NCI-H2171 treated with DMSO at 0.1 percent for 48 hours (cell line): ENCODE measurements at places on chromosomes 5 and 9.

DNA sequence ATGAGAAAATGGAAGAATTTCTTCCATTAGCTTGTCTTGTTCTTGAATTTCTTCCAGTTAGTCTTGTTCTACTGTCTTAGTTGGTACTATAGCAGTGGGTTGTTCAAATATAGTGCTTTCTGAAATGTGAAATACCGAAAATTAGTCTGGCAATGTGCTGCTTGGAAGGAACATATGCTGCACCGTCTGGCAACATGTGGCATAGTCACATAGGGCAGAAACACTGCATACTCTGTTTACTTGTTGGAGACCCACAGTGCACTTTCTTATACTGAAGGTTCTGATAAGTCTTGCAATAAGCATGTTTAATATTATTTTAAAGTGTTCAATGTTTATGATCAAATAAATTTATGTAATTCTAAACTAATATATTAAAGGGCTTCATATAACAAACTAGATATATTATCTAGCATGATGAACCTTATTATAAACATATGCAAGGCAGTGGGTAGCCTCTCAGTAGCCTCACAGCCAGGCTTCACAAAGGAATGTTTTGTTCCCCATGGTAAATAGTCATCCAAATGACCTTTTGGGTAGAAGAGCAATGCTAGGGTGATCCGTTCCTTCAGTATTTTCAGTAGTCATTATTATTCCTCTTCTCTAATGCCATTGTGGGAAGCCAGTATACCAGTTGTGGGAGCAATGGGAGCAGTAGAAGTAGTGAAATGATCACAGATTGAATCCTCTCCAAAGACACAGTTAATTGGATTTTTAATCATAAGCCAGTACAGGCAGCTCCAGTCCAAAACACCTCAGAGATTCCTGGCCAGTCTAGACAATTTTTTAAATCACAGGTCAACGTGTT lies 1106.7 kb downstream of the DTWD2 start:
- peak; percentile 78 for DNase-seq

DNA sequence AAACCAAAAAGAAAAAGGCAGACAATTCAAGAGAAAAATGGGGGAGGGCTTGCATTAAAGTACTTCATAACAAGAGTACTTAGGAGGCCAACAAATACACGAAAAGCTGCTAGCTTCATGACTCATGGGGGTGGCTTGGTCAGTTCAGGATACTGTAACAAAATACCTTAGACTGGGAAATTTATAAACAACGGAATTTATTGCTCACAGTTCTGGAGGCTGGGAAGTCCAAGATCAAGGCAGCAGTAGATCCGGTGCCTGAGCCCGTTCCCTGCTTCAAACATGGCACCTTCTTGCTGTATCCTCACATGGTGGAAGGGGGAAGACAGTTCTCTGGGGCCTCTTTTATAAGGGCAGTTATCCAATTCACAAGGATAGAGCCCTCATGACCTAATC lies 111.4 kb downstream of the C9orf50 start:
- DNase-seq = no peak

DNA sequence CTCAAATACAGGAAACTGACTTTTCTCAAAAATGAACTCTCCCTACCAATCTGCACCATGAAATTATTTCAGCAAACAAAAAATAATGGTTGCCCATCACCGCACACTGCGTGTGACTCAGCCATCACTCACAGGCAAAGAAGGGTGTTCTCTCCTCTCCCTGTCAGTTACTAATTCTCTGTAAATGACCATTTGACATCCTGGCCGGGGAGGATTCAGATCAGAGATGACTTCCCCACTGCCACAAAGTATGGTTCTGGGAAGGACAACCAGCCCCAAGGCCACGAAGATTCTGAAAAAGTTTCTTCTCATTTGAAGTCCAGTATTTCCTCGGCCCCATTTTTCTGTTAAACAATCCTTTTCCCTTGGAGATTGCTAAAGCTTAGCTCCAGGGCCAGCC lies 199.4 kb downstream of the AUH start:
- no peak for DNase-seq

DNA sequence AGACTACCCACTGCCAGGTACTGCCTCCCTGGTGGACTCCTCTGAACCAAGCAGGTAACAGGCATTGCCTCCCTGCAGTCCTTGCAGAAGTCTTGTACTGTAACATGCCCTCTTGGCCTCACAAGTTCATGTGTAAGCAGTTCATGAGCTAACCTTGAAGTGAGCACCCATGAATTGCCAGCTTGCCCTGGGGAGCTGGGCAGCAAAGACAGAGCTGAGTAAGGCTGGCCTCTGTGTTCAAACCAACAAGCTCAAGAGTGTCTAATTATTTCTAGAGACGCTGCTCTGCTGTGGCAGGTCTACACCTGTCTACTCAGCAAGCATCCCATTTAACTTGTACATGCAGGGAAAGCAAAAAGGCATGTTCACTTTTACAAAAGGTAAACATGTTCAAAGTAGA lies 113.5 kb downstream of the FEM1C start:
- DNase-seq = no peak

- peak; percentile 79 for DNase-seq
Observed at GRCh38 chr5:19266791-19267190, 721.2 kb downstream of the CDH18 start.

DNA sequence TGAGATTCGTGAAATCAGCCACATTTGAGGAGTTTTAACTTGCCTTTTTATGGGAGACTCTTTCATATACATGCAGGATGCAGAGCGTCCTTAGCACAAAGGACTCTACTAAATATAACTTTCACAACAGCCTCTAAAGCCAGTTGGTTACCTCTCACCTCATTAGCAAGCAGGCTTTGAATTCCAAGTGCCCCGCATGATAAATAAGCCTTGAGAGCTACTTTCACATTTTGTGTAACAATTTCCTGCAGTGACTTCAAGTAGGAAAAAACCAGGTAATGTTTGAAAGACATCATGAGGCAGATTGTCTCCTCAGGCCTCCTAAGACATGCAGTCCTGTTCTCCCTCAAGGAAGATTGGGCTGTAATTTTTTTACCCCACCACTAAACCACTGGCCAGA lies 50.5 kb downstream of the RALGPS1 start:
- no peak for DNase-seq

- peak; percentile 39 for DNase-seq
Observed at GRCh38 chr9:137286975-137287383, 9.5 kb downstream of the TOR4A start.

DNA sequence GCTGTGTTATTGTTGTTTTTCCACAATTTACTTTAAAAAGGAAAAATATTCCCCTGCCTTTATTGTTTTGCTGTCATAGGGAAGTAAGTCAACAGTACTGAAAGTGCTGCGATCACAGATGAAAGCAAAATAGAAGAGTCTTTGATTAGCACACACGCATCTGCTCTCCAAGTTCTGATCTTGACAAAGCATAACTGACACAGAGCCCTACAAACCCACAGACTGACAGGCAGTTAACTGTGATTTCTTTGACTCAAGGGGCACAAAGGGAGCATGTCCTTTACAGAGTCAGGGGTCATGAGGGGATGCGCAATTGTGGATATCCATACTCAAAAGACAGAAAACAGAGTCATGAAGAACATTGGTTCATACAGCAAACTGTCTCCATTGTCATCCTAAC lies 123.7 kb downstream of the SNCAIP start:
- DNase-seq = no peak

DNA sequence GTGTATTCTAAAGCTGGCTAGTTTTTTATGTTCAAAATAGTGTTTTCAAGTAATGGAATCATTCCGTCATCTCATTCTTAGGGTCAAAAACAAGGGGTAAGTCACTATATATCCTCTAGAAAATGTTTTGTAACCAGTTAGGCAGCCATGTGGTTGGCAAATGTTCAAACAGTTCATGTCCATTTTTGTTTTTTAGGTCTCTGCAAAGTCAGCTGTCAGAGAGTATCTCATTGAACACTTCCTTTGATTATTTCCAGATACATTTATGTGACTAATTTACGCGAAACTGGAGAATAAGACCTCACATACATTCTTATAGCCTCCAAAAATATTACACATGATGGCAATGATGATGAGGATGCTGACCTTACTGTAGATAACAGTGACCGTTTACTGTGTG lies 50.4 kb downstream of the TRIO start:
- no peak for DNase-seq

- no peak for DNase-seq
Observed at GRCh38 chr5:177557041-177557647, 2.8 kb upstream of the FAM193B start.

GRCh38 chr9:35680331-35681105 lies 6.8 kb downstream of the CA9 start:
- DNase-seq = no peak

GRCh38 chr5:138936225-138936967 lies 61.3 kb upstream of the LRRTM2 start:
- no peak for DNase-seq

GRCh38 chr5:159330131-159330800 lies at the start of gene IL12B:
IL12B (minus strand) TSS chr5:159330487; CDS start chr5:159326782, 3,705 bp downstream.
- no peak for DNase-seq

DNA sequence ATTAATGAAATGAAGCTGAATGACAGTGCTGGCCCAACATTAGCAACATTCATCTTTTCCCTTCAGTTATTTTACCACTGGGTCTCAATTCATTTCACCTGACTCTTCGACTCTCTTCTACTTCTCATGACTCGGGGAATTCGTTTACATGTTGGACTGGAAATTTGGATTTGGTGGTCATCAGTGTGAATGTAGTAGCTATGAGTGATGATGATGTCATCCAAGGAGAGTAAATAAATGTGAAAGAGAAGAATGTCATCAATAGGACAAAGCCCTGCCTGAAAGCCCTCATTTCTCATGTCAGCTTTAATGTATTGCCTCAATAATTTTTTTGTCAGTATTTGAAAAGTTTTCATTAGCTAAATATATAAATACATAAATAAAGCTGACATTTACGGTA lies 21.9 kb upstream of the CFAP95 start:
- no peak for DNase-seq

GRCh38 chr5:96637196-96637595 lies 25.0 kb upstream of the CAST start:
- DNase-seq = no peak

DNA sequence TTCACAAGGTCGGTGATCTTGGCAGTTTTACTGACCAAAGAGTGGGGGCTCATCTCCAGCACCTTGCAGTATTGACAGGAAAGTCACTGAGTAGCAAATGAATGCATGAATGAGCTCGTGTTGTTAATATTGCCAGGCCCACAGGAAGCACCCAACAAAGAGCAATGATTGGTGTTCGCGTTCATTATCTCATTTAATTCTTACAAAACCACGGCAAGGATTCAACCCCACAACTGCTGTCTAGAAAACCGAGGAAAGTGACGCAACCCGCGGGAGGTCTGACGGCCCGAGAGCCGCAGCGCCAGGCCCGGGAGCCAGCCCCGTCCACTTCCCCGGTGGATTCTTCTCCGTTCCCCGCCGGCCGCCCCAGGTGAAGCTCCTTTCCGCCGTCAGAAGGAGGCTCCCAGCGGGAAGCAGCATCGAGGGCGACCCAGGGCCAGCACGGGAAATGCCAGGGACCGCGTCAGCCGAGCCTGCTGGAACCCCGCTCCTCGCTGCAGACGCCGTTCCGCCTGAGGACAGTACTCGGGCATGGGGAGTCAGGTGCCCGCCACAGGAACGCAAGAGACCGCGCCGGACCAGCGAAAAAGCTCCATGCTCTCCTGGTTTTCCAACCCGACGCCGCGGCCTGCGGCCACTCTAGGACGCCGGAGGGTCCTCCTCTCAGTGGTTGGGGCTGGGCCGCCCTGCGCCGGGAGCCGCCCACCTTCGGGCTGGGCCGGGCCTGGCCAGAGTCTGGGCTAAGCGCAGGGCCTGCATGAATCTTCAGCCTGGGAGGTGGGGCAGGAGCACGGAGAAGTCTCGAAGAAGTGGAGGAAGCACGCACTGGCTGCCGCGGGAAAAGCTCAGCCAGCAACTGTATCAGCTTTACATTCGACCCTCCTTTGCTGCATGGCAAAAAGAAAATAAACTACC lies 19.8 kb upstream of the FER start:
- DNase-seq = peak; percentile 27

DNA sequence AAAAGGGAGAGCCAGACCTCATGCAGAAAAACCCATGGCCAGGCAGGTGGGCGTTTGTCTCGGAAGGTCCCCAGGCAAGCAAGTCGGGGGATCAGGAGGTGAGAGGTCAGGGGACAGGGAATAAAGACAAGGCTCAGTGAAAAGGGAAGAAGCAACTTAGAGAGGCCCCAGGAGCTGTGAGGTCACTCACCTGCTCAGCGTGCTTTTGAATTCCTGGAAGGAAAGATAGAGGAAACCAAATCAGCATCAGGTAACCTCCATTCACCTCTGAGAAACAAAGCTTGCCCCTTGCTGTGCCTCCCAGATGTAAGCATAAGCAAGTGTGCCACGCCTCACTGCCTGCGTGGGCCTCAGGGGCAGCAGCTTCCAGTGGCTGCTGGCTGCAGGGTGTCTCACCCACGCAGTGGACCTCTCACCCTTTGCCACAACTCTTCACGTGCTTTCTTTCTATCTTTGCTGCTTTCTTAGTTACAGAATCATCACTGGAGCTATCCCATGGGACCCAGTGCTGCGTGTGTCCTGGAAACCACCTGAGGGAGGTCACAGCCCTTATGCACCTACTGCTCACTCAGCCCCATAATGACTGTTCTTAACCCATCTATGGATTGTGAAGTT lies 6.0 kb downstream of the TRIM7 start:
- DNase-seq = no peak

- DNase-seq = no peak
Observed at GRCh38 chr5:178106556-178107239, 6.6 kb upstream of the N4BP3 start.

DNA sequence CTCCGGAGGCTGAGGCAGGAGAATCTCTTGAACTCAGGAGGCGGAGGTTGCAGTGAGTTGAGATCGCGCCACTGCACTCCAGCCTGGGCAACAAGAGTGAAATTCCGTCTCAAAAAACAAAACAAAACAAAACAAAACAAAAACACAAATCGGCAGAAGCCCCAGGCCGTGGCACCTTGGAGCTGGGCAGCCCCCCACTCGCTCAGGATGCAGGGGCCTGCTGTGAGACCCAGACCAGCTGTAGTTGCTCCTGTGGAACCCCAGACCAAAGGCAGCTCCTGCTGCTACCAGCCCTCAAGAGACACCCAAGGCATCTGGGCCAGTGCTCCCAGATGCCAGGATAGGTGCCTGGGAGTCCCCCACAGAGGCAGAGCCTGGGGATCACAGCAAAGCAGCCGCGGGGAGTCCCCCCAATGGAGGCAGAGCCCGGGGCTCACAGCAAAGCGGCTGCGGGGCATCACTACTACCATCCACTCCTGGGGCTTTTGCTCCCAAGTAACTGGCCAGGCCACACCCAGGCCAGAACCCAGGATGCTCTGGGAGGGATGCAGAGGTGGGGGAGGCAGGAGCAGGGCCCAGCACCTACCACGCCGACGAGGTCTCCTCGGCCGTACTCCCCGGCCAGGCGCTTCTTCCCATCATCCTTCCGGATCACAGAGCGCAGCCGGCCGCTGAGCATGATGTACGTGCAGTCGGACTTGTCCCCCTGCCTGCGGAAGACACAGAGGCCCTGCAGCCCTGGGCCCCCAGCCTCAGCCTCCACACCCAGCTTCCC lies 37.7 kb upstream of the NSMF start:
- no peak for DNase-seq
